Jurkat, Clone E6-1 (cell line): ENCODE measurements at places on chromosomes 12 and 14.

GRCh38 chr12:48602192-48602989, 32.5 kb upstream of the LALBA start:
- DNase-seq: no peak

DNA sequence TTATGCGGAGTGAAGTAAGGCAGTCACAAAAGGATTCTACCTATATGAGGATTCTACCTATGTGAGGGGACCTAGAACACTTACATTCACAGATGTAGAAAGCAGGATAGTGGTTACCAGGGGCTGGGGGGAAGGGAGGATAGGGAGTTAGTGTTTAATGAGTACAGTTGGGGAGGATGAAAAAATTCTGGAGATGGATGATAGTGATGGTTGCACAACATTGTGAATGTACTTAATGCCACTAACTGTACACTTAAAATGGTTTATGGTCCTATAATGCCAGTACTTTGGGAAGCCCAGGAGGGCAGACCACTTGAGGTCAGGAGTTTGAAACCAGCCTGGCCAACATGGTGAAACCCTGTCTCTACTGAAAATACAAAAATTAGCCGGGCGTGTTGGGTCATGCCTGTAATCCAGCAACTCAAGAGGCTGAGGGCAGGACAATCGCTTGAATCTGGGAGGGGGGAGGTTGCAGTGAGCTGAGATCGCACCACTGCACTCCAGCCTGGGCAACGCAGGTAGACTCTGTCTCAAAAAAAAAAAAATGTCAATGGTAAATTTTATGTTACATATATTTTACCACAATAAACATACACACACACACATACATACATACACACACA, 25.4 kb downstream of the SVOP start:
- DNase-seq: no peak

GRCh38 chr12:115404761-115405470, 720.9 kb upstream of the TBX3 start:
- no peak for DNase-seq

- DNase-seq: peak; percentile 100
These were observed at the start of gene COPZ1 for GRCh38 chr12:54324617-54325441. TSS of gene COPZ1 (plus strand) at chr12:54325131. CDS start at chr12:54325164, 33 bp downstream.

DNA sequence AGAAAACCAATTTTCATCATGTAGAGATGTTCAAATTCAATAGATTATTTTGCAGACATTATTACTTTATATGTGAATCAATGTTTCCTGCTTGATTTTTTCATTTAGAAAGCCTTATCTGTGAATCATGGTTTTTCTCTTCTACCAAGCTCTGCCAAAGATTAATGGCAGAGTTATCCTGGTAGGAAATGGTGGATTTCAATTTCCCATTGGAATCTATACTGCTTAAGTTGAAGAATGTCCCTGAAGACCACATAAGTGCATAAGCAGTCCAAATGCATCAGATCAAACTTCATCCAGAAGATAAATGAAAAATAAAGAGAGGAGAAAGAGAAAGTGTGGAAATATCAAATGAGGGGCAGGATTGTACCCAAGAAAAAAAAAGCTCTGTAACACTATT, 5.0 kb downstream of the LUM start:
- no peak for DNase-seq

DNA sequence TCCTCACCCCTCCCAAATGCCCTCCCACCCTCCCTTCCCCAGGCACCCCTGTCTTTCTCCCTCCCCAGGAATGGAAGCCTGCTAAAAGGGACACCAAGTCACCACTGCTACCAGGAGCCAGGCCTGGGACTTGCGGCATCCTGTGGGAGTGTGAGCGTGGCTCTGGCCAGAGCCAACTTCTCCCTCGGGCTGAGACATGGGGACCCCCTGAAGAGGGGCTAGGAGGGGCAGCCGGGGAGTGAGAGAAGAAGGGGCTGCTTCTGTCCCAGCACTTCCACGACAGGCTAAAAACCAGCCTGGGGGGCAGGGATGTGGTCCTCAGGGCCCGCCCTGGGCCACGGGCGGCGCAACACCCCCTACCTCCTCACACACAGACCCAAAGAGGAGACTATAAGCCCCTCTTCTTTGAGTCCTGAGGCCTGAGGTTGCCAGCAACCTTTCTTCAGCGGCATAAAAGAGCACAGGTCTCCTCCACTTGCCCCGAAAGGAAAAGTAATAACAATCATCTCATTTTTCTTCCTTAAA, 278.9 kb downstream of the DPF3 start:
- no peak for DNase-seq

DNA sequence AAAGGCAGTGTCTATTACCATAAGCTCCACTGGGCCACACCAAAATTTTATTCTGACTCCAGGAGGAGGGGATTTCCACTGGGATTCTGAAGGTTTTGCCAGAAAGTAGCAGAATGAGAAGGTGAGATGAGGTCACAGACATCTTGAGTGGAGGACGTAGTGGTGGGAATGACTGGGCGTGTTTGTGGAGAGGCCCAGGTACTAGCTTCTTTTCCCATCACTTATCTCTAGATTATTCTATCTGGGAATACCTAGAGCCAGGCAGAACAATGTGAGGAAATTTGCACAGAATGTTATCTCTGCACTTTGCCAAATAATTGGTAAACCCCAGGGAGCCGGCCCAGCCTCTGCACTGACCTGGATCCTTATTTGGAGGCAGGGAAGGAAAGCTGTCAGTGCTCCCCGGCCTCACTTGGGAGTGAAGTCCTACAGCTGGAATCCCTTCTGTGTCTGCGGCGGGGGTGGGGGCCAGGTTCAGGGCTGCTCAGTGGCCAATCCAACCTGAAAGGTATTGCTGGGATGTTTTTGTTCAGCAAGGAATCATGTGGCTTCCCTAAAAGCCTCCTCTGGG, 129.4 kb downstream of the C12orf75 start:
- no peak for DNase-seq

- DNase-seq: no peak
These were observed 104.1 kb downstream of the LGMN start for GRCh38 chr14:92644171-92644969.

GRCh38 chr12:54654926-54655325, 6.8 kb upstream of the DCD start:
- DNase-seq: no peak

GRCh38 chr12:115639648-115640012, 637.9 kb downstream of the MED13L start:
- DNase-seq: no peak

GRCh38 chr12:104462931-104463339, 6.2 kb downstream of the CHST11 start:
- no peak for DNase-seq

- no peak for DNase-seq
These were observed 211.9 kb upstream of the ARHGAP5 start for GRCh38 chr14:31864937-31865855.

GRCh38 chr14:64467101-64467500, 1.8 kb downstream of the AKAP5 start:
- DNase-seq: no peak

- no peak for DNase-seq
These were observed 11.5 kb downstream of the KRT77 start for GRCh38 chr12:52691841-52692150.

DNA sequence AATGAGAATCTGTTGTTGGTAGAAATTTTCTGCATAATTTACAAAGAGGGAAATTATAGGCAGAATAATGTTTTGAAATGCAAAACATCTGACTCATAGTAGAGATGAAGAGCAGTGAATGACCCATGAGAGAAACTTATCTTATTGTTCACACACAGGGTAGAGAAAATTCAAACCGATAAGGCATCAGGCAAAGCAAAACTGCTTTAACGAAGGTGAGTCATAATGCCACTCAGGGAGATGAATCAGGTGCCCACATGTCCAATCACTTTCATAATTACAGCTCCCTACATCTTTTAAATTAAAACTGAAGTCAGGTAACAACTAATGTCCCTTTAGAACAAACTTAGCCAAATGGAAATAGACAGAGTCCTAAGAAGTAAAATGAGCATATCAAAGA, 265.6 kb upstream of the GARIN6 start:
- no peak for DNase-seq

- DNase-seq: no peak
These were observed 9.9 kb upstream of the CHST11 start for GRCh38 chr12:104446646-104447421.

- DNase-seq: no peak
These were observed 33.5 kb downstream of the MAP1LC3B2 start for GRCh38 chr12:116592731-116593130.
